ENCODE measurements at places on chromosomes 13 and 19.

GRCh38 chr13:25046985-25047511 is 48.9 kb upstream of the PABPC3 start:
- DNase-seq = no peak

- DNase-seq = no peak
These were observed 20.3 kb downstream of the RFXAP start for GRCh38 chr13:36839281-36839680.

DNA sequence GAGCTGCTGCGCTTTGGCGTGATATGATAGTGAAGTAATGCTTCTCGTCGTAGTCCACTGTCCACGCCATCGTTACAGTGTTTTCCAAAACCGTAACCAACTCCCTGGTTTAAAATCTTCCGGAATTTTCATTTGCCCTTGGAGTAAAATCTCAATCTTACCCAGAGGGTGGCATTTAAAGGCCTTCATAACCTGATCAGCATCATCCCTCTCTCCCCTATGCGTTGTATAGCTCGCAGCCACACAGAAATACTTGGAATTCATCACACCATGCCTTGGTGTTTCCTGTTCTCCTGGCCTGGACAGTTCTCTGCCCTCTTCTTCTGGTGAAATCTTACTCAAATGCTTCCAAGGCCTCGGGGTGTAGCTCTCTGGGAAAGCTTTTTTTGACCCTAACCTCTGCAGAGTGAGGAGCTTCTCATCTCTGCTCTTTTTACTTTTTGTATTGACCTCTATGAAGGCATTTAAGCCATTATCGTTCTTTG is 839 bp downstream of the MPHOSPH8 start:
- DNase-seq = peak; percentile 2

- no peak for DNase-seq
These were observed 9.1 kb downstream of the FEM1A start for GRCh38 chr19:4800591-4801081.

DNA sequence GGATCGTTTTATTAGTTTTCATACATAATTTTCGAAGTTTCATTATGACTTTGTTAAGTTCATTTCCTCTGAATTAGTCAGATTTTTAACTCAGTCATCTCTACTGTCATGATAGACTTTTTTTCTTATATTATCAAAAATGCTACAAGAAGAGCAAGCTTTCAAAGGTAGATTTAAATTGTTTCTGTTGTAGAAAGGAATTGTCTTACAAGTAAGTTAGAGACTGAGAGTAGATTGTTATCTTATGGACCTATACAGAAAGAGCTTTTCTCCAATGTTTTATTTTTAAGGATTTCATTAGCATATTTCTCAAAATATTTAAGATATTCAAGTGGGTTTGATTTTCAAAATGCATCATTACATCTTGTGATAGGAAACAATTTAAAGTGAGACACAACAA is 2.7 kb downstream of the MAB21L1 start:
- DNase-seq = no peak

DNA sequence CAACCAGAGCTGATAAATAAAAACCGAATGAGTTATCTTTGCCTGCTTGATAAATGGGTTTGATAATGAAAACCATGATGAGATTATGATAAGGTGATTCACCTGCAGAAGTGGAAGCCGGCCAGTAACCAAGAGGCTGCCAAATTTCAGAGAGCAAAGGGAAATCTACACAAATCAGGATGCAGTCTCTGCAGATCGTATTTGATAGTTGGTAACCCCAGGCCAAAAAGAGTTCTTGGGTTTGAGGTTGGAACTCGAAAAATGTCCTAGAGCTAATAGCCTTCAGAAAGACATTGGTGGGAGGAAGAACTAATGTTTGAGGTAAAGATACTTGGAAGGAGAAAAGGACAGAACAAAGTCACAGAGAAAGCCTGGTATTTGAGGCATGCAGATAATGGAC is 9.6 kb upstream of the LATS2 start:
- DNase-seq = no peak

DNA sequence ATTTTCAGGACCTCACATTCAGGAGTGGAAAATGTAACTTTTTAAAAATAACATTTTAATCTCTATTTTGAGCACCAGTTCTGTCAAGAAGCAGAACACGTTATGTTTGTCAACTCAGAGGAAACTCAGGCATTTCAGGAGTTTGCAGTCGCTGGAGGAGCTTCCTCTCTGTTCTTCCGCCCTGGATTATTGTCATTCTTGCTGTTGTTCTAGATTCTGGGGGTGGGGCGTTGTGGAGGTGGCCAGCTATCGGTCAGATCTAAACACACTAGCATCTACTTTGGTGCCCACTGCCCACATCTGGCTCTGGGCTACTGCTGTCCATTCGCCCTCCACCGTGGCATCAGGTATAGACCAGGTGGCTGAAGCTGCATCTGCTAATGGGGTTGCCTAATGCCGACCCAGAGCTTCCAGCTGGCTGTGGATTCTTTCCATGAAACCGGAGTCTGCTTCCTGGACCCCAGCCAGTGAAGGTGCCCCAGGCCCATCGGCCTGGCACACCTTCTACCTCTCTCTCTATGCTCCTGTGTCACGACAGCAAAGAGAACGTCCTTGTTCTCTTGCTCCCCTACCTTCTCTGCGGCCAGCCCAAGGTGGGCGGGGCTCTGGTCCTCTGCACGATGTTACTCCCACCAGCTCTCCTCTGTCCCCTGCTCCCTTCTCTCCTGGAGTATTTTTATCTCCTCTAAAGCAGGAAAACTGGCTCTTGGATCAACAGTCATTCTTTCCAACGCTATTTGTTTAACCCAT is 36.7 kb upstream of the DGKH start:
- DNase-seq = no peak

- DNase-seq = no peak
These were observed 26.7 kb upstream of the NAPA start for GRCh38 chr19:47541518-47541917.

DNA sequence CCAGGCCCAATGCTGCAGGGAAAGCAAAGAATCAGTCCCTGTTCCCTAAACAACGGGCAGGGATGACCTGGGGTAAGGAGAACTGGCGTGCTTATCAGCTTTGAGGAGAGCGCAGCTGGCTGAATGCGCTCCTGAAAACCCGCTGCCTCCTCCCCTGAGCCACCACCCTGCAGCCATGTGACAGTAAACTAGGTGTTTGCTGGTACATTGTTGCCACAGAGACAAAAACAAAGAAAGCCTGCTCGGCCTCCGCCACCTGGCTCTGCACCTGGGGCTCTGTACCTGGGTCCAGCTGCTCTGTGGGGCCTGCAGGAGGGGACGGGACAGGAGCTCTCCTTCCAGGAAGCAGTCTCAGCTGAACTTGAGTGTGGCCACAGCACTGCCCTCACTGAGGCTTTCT is 21.8 kb downstream of the MCF2L start:
- DNase-seq = no peak

DNA sequence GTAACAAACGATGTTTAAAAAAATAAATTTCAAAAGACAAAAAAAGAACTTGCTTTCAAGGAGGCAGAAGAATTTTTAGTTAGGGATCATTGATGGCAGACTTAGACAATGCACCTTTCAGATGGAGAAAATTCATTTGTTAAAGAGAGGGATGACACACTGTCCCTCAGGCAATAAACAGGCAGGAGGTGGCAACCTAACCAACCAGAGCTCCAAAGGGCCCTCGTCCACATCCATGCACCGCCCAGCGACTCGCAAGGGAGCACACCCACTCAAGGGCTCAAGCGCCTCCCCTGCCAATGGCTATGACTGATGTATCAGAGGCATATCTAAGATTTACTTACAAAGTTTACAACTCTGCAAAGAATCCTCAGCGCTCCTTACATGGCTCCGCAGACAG is 81.9 kb downstream of the TUBGCP3 start:
- DNase-seq = no peak

GRCh38 chr19:3374369-3375112 is 8.2 kb downstream of the NFIC start:
- DNase-seq = no peak

DNA sequence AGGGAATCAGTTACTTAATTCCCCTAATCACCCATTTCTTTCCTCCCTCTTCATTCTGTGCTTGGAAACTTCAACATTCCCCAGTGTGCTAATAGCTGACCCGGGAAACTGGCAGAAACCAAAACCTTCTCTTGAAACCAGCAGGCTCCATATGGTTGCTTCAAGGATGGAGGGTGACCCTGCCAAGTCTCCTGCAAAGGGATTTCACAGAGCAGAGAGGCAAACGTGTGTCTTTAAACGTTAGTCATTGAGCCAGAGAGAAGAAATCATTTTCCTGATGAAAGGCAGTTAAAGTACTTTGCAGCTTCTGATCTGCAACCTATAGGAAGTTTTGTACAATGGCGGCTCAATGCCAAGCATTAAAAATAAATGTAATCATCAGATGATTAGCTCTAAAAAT is 220.9 kb downstream of the POU4F1 start:
- DNase-seq = no peak

- no peak for DNase-seq
These were observed 4.4 kb downstream of the TRIP10 start for GRCh38 chr19:6743714-6744380.

DNA sequence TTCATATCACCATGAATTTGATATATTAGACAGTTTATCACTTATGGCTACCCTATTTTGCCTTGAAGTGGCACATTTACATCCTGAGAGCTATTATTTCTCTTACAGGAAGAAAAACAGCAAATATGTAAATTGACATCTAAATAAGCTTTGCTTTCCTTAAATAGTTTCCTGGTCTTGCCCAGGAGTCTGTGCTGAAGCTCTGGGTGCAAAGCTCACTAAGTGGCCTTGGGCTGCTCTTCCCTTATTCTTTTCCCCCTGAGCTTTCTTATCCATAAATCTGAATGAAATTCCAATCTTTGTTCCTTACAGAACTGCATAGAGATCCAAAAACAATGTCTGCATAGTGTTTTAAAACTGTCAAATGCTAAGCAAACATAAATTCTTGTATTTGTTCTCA is 56.3 kb downstream of the TNFSF13B start:
- no peak for DNase-seq

- DNase-seq = no peak
These were observed 770.6 kb downstream of the DACH1 start for GRCh38 chr13:71096421-71096820.

GRCh38 chr19:33603377-33603776 is 18.4 kb upstream of the CHST8 start:
- DNase-seq = no peak

GRCh38 chr13:44088411-44088810 is 208.7 kb downstream of the LACC1 start:
- DNase-seq = no peak

DNA sequence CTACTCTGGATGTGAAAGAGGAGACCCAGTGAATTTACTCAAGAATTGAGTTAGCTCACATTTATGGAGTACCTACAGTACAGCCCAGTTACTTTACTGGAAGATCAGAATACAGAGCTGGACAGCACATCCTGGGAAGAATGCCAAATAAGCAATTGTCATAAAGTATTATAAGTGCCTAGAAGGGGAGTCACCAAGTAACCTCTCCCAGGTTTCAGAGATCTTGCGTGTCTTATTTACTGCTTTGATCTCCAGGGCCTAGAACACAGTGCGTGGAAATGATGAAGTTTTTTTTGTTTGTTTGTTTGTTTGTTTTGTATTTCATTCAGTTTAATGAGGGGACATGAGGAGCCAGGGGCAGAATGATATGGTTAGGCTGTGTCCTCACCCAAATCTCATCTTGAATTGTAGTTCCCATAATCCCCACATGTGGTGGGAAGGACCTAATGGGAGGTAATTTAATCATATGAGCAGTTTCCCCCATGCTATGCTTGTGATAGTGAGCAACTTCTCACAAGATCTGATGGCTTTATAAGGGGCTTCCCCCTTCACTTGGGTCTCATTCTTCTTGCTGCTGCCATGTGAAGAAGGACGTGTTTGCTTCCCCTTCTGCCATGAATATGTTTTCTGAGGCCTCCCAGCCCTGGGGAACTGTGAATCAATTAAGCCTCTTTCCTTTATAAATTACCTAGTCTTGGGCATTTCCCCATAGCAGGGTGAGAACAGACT is 5.2 kb downstream of the GARRE1 start:
- DNase-seq = no peak

DNA sequence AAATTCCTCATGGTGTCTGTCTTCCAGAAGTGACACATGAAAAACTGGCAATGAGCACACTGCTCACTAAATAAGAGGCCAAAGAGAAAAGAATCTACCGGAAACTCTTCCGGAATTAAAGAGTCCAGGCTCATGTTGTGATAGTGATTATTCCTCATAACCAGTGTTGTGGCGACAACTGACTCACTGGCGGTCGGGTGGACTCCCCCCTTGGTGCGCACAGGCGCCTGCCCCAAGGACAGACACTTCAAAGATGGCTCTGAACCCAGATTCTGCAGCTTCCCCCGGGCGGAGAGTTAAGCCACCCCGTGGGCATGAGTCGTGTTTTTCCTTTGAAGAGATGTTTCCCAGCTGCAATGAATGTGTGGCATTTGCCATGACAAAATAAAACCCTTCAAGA is 10.3 kb downstream of the IL17D start:
- peak; percentile 8 for DNase-seq

- DNase-seq = no peak
These were observed 362.6 kb downstream of the KLF5 start for GRCh38 chr13:73421310-73421912.

- no peak for DNase-seq
These were observed 2.0 kb downstream of the DAZAP1 start for GRCh38 chr19:1409204-1410005.

DNA sequence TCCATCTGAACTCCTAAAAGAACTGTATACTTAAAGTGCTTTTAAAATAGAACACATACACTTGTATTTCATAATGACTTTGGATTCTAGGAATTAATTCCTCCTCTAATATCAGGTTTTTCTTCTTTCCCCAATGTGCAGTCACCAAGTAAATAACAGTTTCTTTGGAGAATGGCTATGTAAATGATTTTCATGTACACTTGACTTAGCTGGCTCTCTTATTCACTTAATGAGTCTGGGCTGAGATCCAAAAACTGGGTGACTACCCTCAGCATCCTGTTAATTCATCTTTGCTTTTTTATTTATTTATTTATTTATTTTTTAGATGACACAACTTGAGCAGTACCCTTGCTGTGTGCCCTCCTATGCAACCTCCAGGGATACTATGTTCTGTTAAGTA is 1003.7 kb downstream of the SLITRK1 start:
- peak; percentile 7 for DNase-seq

GRCh38 chr19:33406521-33407139 is 33.1 kb downstream of the CEBPG start:
- DNase-seq = no peak

DNA sequence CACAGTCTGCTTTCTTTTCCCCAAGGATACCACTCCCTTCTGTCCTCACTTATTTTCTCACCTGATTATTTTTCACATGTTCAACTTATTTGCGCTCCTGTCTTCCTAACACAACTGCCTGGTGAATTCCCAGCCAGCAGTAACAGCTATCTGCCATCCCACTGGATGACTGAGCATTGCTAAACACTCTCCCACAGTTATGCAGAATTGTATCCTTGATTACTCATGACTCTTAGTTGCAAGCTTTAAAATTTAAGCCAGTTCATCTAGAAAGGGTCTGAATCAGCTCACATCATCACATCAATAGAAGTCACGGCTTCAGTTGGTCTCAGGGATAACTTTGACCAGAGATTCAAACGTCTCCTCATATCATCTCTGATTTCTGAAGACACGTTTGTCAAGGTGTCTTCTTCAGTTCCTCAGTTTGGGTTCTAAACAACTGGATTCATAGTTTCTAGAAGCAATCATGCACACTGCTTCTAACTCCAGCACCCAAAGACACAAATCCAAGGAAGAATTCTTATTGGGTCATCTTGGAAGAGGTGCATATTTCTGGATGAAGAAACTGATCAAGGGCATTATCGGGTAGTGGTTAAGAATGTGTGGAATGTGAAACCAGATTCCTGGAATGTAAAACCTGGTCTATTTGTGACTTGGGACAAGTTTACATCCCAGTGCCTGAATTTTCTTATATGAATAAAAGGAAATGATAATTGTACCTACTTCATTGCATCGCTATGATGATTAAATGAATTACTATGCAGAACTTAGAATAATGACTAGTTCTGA is 13.9 kb upstream of the DACH1 start:
- no peak for DNase-seq

Data from AG09309 (cell line).